ENCODE measurements at places on chromosomes 3 and 15.

DNA sequence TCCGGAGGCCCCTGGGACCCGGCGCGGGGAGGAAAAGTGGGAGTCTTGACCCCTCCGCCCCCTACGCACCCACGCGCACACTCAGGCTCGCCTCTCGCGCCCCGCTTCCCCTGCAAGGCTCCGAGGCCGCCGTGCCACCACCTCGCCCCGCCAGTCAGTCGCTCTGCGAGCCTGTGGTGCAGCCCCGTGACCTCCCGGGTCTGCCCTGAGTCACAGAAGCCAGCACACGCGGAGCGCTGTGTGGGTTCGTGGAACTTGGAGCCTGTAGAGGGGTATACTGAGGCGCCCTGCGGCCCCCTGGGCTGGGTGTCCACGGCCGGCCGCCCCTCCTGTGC, 380 bp upstream of the ALS2CL start:
- no peak for DNase-seq

DNA sequence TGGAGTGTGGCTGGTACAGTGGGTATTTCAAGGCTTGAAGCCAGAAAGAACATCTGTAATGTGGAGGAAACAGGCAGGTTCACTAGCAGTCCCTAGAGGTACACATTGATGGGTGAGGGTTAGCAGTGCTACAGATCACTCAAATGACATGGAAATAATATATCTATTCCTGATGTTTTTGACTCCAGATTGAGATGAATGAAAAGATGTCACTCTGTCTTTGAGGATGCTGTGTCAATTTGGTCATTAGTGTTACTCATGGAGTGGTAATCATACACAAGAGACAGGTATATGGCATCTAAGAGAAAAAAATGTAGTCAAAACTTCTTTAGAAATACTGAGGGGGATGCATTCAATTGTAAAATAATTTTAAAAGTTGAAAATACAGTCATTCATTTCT, 135.1 kb downstream of the ZIC1 start:
- no peak for DNase-seq

GRCh38 chr3:134937256-134938028, 142.4 kb downstream of the EPHB1 start:
- no peak for DNase-seq

- DNase-seq = no peak
Measured at GRCh38 chr3:155442072-155442471, 148.6 kb upstream of the STRIT1 start.

DNA sequence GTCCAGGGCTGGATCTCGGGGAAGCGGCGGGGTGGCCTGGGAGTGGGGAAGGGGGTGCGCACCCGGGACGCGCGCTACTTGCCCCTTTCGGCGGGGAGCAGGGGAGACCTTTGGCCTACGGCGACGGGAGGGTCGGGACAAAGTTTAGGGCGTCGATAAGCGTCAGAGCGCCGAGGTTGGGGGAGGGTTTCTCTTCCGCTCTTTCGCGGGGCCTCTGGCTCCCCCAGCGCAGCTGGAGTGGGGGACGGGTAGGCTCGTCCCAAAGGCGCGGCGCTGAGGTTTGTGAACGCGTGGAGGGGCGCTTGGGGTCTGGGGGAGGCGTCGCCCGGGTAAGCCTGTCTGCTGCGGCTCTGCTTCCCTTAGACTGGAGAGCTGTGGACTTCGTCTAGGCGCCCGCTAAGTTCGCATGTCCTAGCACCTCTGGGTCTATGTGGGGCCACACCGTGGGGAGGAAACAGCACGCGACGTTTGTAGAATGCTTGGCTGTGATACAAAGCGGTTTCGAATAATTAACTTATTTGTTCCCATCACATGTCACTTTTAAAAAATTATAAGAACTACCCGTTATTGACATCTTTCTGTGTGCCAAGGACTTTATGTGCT, 527 bp downstream of the B2M start:
- DNase-seq = peak; percentile 89

DNA sequence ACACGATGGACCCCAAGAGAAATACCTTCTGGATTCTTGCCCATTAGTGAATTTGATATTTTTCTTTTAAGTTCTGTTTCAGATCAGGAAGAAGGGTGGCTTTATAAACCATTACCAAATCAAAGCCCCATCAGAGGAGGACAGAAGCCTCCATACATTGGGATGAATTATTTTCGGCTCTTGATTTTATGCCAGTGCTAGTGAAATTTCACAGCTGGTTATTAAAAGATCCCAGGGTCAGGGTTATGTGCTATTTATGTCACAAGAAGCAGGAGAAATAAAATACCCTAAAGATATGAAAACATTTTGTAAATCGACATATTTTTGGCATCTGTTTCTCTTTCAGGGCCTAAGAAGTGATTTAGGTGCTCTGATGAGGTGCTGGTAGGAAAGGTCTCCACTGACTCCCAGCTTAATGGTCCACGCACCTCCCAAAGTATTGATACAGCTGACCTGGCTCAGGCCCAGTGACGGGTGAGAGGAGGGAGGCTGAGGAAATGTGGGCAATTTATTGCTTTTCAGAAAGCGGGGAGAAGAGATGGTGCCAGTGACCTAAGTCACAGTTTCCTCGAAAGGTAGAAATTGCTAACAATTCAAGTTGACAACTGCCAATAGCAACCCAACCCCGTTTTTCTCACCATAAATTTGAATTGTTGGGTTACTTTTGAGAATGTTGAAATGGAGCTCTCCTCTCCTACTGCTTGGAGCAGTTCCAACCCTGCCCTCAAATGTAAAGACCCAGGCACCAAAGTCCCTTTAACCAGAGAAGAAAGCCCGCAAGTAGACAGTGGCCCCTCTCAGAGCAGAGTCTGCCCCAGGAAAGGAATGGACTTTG, 315.6 kb upstream of the NR2E3 start:
- DNase-seq = no peak

DNA sequence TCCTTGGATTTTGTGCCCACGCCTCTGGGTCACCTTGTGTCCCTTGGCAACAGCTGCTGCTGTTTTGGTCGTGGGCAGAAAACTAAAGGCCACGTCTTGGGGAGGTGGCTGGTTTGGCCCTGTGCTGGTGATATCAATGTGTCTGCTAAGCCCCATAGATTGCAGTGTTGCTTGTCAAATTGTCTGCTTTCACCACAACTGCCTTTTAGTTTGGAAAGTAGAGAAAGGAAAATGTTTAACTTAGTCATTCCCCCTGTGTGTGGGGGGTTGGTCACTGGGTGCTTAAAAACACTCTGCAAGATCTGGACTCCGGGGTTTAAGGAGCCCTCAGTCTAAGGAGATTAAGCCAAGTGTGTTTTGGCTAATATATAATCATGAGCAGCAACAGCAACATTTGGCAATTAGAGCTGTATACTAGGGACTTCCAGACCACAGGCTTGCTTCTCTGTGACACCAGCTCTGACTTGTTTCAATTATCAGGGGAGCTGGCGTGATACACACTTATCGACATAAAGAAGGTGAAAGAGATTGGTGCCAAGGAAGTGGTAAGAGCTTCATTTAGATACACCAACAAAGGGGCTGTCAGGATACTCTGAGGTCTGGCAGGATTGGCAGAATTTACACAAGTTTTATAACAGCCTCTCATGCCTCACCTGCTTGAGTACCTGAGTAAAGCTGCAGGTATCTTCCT, 3.5 kb downstream of the SMAD3 start:
- DNase-seq = no peak

DNA sequence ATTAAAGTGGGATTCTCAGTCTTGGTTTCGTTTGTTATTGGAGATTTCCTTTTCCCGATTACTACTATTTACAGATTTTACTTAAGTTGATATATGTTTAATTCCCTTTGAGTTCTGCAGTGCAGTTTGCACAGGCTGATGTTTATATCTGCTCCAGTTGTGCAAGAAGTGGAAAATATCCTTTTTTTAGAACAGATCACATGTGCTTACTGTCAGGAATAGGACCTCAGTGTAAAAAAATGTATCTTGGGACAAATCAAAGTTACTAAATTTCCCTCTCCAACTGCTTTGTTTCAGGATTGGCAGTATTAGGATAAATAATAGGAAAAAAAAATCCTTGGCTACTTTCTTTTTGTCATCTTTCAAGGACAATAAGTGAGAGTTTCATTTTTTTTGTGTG, 6.9 kb downstream of the MITF start:
- DNase-seq = no peak

- DNase-seq = no peak
Measured at GRCh38 chr3:115814006-115814405, 190.7 kb downstream of the GAP43 start.

DNA sequence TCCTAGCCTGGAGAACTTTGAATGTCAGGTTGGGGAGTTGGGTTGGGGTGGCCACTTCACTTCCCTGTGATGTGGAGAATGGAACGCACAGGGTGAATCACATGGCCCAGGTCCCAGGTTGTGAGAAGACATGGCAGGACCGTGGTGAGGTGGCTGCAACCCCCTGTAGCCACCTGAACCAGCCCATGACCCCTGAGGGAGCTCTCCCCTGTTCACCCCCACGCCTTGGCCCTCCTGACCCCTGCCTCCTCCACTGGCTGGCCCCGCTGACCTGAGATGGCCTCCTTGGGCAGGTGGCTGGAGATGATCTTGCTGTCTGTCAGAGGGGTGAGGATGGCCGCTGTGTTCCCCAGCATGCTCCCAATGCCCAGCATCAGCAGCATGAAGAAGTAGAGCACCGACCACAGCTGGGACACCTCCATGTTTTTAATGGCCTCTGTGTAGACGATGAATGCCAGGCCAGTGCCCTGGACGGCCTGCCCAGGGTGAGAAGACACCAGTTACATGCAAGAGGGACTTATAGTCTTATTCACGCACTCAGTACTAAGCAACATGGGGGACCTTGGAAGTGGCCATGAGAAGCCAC, 31.0 kb downstream of the SLC6A20 start:
- no peak for DNase-seq

DNA sequence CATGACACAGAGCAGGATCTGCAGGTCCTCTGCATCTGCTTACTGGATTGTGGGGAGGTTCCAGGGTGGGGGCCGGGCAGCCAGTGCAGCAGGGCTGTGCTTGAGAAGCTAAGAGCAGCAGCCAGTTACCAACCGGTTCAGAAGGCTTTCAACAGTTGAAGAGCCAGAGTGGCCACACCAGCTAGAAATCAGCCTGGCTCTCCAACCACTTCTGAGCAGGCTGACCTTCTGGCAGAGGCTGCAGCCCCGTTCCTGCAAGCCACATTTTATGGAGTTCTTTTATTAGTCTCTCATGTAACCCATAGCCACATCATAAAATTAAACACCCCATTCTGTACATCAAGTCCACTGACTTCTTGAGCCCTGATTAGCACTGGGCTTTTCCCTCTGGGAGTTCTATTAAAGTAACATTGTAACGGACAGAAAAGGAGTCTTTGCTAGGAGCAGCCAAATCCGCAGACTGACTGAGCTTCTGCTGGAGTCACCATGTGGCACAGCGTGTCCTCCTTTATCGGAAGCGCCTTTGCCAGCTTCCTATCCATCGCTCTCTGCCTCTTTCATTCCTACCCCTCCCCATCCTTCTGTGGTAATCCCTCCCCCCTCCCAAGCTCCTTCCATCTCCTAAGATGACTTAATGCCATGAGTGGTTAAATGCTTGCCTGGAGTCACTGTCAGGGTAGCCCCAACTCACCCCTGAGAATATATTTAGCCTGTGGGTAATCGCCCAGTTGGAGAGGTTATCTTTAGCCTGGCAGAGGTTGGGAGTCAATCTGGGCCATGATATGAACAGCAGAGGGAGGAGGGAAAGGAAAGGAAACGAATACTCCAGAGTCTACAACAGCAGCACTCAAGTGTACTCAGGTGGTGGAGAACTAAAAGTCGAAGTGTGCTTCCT, 138.5 kb upstream of the HES1 start:
- no peak for DNase-seq

- no peak for DNase-seq
Measured at GRCh38 chr3:129016720-129017483, 15.8 kb downstream of the EFCC1 start.

DNA sequence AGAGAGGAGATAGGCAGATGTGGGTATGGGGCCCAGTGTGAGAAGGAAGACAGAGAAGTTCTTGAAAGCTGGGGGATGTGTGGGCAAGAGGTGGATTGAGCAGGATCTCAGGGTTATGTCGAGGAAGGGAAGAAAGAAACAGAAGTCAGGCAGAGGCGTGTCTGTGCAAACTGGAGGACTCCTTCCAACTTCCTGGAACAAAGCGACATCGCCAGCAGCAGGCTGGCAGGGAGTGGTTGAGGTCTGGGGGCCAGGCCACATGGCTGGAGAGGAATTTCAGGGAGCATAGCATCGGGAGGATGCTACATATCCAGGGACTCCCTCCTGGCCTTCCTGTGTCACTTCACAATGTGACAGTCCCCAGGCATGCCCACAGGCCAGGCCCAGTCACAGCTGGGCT, 42.9 kb upstream of the MYZAP start:
- no peak for DNase-seq

DNA sequence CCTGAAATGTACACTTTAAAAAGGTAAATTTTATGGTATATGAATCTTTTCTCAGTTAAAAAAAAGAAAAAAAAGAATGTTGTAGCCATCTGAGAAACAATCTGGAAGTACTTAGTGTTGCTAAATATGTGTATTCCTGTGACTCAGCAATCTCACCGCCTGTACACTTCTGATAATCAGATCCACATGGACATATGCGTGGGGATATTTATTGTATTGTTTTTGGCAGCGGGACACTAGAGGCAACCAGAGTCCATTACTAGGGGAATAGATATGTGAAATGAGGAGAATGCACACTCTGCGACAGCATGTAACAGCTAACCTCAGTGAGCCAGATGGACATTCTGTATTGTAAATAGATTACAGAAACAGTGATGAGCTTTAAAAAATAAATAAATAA, 65.4 kb downstream of the AQP9 start:
- DNase-seq = no peak

- no peak for DNase-seq
Measured at GRCh38 chr3:32237670-32238452, 619 bp upstream of the CMTM8 start.

DNA sequence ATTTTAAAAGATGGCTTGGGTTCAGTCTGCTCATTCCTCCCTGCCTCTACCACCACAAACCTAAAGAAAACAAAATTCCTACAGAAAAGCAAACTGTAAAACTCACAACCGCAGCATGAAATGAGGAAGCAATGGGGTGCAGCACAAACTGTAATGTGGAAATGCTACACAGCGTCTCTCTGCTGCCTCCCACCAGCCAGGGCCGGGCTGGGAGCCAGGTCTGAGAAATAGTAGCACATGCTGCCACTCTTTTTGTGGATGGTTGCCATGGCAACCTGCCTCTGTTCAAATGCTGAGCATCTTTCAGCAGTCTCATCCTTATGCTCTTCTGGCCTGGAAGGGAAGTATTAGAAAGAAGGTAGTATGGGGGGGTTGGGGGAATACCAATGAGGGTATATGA, 55.4 kb downstream of the EOMES start:
- no peak for DNase-seq
